Activated CD8-positive, alpha-beta memory T cell treated with anti-CD3 and anti-CD28 coated beads, Interleukin-2, amount 50 U/mL, for 4 hours (primary cell): ENCODE measurements at places on chromosomes 4 and X.

- no peak for DNase-seq
These were observed 59.7 kb downstream of the NAA11 start for GRCh38 chr4:79266136-79266535.

GRCh38 chrX:148811236-148811635, 310.8 kb downstream of the AFF2 start:
- no peak for DNase-seq

DNA sequence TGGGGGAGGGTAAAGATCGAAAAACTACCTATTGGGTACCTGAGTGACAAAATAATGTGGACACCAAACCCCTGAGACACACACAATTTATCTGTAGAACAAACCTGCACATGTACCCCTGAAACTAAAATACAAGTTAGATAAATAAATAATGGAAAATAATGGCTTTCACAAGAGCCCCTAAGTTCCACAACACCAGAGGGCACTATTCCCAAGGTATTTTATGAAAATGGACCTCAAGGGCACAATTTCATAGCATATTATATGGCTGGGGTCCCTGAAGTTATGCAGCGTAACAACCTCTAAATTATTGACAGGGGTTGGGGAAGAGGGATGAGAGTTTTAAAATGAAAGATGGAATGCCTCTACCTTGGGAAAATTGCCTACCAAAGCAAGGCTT, 81.3 kb upstream of the TMEM33 start:
- no peak for DNase-seq

- DNase-seq, result no peak
These were observed 31.0 kb upstream of the FGG start for GRCh38 chr4:154643493-154643892.
